ENCODE measurements at places on chromosomes 1 and 21.
A peak's percentile ranks its signal among the peaks of the same experiment; 100 is the strongest.

- no peak for DNase-seq
These were observed 98.1 kb upstream of the ZNF678 start for GRCh38 chr1:227465256-227465655.

DNA sequence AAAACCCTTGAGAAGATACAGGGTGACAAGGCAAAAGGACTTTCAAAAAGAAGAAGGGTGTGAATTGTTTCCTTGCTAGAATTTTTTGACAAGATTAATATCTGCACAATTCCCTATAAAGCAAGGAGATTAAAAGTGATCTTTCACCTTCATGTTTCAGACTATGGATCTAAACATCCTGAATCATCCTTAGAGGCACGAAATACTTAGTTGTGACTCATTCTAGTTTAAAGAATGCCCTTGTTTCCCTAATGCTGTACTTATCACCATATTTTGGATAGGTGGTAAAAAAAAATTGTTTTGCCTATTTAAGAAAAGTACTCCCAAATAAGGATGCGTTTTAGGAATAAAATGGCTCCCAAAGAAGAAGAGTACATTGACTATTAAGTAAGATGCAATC, 415.1 kb downstream of the LRRIQ3 start:
- DNase-seq: no peak

DNA sequence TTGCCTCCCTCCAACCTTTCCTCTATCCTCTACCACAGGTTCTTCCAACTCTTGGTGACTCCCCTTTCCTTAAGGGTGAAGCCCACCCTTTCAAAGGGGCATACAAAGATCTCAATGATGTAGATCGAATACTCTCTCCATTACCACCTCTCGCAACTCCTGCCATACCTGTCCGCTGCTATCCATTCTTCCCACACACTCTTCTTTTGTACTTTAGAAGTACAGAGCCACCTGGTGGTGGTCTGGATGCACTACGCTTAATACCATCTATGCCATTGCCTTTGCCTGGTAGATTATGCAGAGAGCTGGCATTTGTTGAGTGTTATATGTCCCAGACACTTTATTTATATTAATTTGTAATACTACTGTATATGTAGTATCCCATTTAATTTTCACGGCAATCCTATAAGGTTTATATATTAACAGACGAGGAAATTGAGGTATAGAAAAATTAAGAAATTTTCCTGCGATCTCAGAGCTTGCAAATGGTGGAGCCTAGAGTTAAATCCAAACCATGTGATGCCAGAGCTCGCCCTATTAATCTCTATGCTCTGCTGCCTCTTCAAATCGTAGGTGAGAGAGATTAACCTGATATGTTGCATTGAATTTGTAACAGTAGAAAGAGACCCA, 22.9 kb downstream of the TSHB start:
- peak; percentile 44 for DNase-seq

GRCh38 chr1:156804572-156805243, 11.9 kb downstream of the SH2D2A start:
- DNase-seq: no peak

GRCh38 chr1:154448331-154448811, 43.2 kb downstream of the IL6R start:
- no peak for DNase-seq

- DNase-seq: no peak
These were observed 37.9 kb downstream of the RGL1 start for GRCh38 chr1:183842795-183843144.

GRCh38 chr21:41188486-41189149, 20.7 kb downstream of the BACE2 start:
- DNase-seq: no peak

DNA sequence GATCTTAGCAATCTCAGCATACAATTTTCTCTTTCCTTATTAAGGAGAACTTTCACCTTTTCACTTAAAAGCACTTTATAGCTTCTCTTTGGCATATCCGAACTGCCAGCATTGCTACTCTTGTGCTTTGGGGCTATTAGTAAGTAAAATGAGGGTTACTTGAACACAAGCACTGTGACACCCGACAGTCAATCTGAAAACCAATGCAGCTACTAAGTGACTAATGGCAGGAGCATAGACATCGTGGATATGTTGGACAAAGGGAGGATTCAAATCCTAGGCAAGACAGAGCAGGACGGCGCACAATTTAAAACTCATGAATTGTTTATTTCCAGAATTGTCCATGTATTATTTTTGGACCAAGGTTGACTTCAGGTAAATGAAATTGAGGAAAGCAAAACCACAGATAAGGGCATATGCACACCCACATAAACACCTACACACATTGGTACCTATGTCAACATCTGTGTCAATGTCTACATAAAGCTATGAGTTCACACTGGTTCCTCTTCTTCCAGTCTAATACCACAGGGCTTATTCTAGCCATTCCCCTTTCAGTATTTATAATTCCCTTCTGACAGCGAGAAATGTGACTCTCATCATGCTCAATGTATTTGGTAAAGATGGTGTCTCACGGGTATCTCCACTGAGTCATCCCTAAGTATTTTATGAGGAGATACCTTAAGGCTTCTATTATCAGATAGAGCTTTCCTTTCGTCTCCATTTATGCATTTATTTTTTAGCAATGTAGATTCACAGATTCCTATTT, 75.3 kb upstream of the RALGPS2 start:
- no peak for DNase-seq

- no peak for DNase-seq
These were observed 2.9 kb downstream of the ZBTB40 start for GRCh38 chr1:22454476-22455056.

- peak; percentile 39 for DNase-seq
These were observed 687 bp downstream of the TGFBR3 start for GRCh38 chr1:91885213-91885715.

GRCh38 chr1:156195853-156196252, 1.9 kb downstream of the SLC25A44 start:
- DNase-seq: no peak

Data from CD4-positive, alpha-beta memory T cell (primary cell).